Stimulated activated CD8-positive, alpha-beta memory T cell treated with anti-CD3 and anti-CD28 coated beads, Interleukin-7, amount 100 ng/mL, for 1 hour (primary cell): ENCODE measurements at places on chromosomes 5 and 9.

DNA sequence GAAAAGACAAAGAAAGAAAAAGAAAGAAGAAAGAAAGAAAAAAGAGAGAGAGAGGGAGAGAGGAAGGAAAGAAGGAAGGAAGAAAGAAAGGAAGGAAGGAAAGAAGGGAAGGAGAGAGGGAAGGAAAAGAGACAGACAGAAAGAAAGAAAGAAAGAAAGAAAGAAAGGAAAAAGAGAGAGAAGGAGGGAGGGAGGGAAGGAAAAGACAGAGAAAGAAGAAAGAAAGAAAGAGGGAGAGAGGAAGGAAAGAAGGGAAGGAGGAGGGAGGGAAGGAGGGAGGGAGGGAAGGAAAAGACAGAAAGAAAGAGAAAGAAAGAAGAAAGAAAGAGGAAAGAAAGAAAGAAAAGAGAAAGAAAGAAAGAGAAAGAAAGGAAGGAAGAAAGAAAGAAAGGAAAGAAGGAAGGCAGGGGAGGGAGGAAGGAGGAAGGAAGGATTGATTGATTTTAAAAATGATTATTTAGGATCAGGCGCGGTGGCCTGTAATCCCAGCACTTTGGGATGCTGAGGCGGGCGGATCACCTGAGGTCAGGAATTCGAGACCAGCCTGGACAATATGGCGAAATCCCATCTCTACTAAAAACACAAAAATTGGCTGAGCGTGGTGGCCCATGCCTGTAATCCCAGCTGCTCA, 23.3 kb upstream of the TOR1B start:
- DNase-seq = no peak

GRCh38 chr9:124271660-124272059, 13.9 kb downstream of the NEK6 start:
- no peak for DNase-seq

GRCh38 chr9:132288966-132289365, 65.8 kb downstream of the SETX start:
- no peak for DNase-seq

DNA sequence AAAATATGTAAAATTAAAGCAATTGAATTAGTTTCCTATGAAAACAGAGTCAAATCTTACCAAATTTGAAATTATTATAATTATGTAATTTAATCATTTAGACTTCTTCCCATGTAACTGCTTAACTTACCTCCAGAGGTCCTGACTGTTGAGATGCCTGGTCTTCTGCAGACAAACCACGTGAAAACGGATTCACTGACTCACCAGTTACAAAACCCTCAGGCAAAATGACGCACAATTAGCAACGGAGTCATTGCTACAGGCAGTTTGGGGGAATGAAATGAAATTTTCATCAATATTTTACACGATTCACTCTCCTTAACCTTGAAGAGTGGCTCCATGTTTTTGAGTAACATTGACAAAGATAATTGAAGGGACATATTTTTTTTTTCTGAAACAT, 460.8 kb downstream of the MTRR start:
- no peak for DNase-seq

GRCh38 chr5:175464942-175465233, 13.5 kb upstream of the SFXN1 start:
- DNase-seq = no peak

- DNase-seq = no peak
Measured at GRCh38 chr5:81363093-81363871, 30.7 kb downstream of the ACOT12 start.

DNA sequence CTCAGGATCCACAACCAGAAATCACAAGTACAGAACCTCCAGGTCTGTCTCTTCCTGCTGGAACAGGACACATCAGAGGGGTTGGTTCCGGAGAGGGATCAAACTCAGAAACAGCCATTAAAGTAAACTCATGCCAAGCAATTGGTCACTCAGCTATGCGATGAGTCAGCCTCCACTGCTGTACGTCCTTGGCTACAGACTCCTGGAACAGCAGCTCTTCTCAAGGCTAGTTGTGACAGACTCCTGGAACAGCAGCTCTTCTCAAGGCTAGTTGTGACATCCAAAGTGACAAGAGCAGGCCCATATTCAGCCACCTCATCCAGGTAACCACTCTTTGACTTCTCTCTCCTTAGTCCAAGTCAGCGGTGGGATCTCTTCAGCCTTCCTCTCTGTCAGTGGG, at the start of gene SPINK13:
SPINK13 (plus strand) TSS at position 229 of the 400 bp plus-strand sequence. CDS start 1,279 bp downstream, outside the sequence.
- no peak for DNase-seq

DNA sequence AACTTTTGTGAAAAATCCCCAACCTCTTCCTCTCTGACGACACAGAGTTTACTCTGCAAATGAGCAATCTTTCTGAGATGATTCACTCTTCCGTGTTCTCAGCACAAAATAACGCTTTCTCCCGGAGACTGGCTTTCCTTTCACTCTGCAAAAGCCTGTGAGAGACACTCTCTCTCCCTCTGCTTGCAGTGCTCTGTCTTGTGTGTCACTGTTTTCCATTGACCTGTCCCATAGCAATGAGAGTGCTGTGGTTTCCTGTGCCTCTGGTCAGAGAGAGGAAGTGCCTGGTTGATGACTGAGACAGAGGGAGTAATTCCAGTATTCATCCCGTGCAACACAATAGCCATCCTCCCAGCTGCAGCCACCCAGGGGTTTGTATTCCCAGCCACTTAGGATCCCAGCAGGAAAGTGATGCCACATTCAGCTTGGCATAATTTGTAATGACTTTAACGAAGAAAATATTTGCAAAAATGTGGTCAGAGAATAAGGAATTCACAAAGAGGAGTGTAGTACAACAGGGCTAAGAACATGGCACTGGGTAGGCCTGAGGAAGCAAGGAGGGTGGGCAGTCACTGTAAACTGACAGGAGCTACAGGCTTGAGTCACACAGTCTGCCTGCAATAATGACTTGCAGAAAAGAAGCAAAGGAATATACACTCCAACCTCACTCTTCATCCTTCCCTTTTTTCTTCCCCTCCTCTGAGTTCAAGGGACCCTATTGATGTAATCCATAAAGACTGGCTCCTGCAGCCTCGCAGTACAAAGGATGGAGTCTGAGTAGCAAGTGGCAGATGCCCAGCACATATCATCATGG, 463.5 kb upstream of the RGMB start:
- no peak for DNase-seq

- no peak for DNase-seq
Measured at GRCh38 chr5:4831325-4831724, 308.8 kb upstream of the ADAMTS16 start.

DNA sequence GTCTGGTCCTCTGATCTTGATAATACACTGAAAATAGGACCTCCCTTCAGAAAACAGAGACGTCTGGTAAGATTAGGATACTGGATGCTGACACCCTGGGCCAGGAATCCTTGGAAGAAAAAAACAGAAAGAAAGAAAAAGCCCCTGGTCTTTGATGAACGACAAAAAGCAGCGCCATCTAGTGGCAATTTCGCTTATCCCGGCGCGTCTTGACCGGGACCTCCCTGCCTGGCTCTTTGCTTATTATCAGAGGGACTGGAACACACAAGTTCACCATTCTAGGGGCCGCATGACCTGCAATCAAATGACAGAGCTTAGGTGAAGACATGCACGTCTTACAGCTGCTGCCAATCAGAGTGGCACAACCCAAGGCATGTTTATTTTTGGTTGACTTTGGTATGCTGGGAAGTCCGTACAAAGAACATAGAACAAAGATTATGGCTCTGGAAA, 114.9 kb upstream of the NFIB start:
- DNase-seq = no peak

GRCh38 chr5:123207081-123207537, 118.1 kb downstream of the PRDM6 start:
- DNase-seq = no peak

DNA sequence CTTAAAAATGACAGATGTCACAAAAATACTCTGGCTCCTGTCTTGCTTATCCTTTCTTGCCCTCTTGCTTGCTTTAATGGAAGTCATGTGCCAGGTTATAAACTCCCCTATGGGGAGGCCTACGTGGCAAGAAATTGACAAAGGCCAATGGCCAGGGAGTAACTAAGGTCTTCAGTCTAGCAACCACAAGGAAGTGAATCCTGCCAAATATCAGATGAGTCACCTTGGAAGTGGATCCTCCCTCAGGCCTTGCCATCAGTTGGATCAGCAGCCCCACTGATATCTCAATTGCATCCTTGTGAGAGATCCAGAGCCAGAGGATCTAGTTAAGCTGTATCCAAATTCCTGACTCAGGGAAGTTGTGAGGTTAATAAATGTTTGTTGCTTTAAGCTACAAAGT, 82.8 kb downstream of the CAAP1 start:
- no peak for DNase-seq

DNA sequence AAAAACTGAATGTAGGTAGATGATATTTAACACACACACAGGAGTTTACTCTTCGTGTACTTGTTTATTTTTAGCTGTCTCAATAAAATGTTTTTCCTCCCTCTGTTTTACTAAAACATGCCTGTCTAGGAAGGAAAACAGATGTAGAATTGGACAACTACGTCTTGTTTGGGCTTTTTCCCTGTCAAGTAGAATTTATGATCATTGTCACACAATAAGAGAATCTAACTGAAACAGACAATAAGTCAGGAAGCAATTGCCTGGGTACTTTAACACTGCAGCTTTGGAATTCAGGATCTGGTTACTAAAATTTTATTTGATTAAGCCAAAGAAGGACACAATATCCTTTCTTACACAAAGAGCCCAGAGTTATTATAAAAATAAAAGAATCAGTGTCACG, 164.2 kb downstream of the ZDHHC21 start:
- DNase-seq = no peak

- DNase-seq = no peak
Measured at GRCh38 chr9:113593682-113594281, 130.3 kb downstream of the RGS3 start.

GRCh38 chr5:36168737-36169136, 16.8 kb downstream of the SKP2 start:
- no peak for DNase-seq

DNA sequence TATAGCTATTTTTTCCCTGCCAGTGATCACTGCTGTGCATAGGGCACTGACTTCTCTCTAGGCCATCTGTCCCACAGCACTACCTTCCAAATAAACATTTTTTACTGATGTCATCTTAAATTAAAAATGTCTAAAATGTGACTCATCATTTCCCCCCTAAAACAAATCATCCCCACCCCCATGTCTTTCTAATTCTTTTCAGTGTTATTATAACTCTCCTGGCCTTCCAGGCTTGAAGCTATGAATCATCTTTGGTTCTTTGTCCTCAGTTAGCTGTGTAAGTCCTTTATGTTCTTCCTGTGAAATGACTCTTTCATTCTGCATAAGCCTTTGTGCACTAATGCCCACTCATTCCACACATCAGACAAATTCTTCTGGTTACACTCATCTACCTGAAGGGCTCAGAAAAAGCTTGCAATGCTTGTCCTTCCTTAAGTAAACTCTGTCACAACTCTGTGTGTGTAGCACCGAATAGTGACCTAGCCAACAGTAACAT, 78.1 kb downstream of the CFAP95 start:
- DNase-seq = no peak

DNA sequence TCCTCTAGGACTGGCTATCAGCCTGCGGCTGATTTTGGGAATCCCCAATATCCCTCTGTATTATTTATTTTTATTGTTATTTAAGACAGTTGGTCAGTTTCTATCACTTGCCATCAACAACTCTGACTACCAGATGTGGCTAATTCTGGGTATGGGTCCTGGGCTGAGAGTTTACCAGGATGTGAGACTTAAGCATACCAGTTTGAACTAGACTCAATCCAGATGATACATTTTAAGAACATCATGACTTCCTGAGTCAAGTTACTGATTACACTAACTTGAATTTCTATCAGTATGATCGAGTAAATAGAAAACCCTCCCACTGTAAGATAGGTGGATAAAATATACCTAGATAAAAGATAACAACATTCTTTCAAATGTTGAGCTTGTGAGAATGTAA, 634.0 kb downstream of the MAT2B start:
- no peak for DNase-seq

- no peak for DNase-seq
Measured at GRCh38 chr5:74149395-74149794, 491.1 kb downstream of the ENC1 start.

- no peak for DNase-seq
Measured at GRCh38 chr5:154647114-154647760, 107.9 kb upstream of the LARP1 start.

DNA sequence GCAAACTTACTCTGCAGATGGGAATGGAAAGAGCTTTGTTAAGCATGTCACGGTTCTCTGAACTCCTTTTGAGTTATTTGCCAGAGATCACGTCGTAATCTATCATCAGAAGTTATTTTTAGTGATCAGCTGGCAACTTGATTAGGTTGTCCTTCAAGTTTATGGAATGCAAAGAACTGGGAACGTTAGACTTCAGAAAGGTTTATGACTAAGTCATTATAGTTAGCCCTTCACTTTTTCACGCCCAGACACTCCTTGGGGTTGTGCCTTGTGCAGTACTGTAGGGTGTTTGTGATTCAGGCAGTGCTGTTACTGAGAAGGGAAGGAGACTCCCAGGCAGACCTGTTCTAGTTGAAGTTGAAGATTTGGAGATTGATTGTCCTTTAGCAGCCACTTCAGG, 26.8 kb upstream of the PHF2 start:
- DNase-seq = no peak

DNA sequence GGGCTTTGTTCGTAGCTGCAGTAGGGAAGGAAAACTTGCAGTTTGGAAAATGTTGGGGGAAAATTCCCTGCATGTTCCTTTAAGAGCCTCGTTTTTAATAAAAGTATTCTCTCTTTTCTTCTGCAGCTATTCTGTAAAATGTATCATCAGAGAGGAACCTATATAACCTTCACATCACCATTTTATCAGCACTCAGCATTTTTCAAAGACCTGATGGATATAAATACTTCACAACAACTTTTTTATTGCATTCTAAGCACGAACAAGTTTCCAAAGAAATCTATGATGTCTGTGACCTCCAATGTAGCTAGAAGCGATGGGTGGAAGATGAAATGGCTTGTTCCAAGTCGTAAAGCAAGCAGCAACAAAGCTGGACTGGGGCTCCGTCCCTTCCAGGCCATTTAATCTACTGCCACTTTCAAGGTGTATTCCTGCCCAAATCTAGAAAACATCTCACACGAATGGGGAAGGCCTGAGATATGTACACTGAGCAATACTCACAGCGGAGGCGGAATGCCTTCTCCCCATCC, 84.0 kb downstream of the NSUN2 start:
- DNase-seq = no peak

DNA sequence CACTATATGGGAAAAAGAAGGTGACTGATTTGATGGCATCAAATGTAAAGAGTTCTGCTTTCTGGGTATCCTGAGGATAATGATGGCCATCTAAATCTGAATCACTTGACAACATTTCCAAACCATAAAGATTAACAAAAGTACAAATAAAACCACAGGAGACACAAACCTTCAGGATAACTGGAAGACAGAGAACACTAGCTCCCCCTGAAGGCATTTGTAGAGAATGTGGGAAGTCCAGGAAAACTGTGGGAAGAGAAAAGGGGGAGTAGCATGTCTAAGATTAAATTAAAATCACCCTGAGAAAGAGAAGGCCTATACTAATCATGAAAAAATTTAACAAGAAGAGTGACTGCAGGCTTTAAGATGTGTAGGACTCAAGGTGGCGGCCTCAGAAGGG, 116.2 kb downstream of the PRELID2 start:
- no peak for DNase-seq

GRCh38 chr5:115774684-115775083, 41.8 kb downstream of the CDO1 start:
- no peak for DNase-seq
